ENCODE measurements at places on chromosomes 6 and 20. TPM values are rescaled to one million over a fixed set of nuclear protein-coding genes. Genes with fewer than 3 reads are reported as not detected.

DNAAF9 gene
- 0.98 TPM for total RNA-seq

CDC40 gene
- 30.0 TPM for total RNA-seq

- DNase-seq, result no peak
These were observed 20.1 kb downstream of the COL21A1 start for GRCh38 chr6:56227071-56227879.

DNA sequence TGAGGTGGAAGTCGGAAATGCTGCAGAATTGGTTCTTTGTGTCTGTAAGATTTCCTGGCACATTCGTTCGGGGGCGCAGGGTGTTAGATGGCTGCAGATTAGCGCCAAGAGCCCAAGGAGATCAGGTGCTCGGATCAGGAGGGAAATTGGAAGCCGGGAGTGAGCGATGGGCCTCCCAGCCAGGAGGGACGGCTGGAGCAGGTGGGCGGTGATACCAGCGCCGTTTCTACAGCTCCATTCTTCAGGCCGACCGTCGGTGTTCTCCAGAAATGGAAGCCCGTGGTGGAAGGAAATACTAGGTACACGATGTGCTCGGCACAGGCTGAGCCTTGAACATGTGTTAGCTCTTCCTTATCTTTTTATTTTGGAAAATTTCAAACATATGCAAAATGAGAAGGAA, 6.5 kb downstream of the SIRPA start:
- DNase-seq, result no peak

GRCh38 chr6:52155791-52156576, 30.2 kb upstream of the IL17A start:
- no peak for DNase-seq

BPIFA1 gene
- total RNA-seq, result not detected

C20orf202 gene
- not detected for total RNA-seq

- no peak for DNase-seq
These were observed 4.6 kb downstream of the IP6K3 start for GRCh38 chr6:33742092-33742491.
